ENCODE measurements at places on chromosomes 16 and 17.

- no peak for DNase-seq
These were observed 4.8 kb upstream of the LASP1NB start for GRCh38 chr17:38920374-38921291.

DNA sequence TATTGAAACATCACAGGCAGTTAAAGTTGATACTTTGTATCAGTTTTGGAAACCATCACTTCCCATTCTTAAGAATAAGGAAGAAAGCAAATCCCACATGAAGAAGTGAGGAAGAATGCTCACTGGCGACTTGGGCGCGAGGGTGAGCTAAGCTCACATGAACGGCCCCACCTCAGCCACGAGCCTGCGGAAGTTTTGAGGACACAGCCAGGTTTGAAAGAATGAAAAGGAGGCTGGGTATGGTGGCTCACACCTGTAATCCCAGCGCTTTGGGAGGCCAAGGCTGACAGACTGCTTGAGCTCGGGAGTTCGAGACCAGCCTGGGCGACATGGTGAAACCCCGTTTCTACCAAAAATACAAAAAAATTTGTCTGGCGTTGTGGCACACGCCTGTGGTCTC is 110.3 kb upstream of the CHMP6 start:
- no peak for DNase-seq

DNA sequence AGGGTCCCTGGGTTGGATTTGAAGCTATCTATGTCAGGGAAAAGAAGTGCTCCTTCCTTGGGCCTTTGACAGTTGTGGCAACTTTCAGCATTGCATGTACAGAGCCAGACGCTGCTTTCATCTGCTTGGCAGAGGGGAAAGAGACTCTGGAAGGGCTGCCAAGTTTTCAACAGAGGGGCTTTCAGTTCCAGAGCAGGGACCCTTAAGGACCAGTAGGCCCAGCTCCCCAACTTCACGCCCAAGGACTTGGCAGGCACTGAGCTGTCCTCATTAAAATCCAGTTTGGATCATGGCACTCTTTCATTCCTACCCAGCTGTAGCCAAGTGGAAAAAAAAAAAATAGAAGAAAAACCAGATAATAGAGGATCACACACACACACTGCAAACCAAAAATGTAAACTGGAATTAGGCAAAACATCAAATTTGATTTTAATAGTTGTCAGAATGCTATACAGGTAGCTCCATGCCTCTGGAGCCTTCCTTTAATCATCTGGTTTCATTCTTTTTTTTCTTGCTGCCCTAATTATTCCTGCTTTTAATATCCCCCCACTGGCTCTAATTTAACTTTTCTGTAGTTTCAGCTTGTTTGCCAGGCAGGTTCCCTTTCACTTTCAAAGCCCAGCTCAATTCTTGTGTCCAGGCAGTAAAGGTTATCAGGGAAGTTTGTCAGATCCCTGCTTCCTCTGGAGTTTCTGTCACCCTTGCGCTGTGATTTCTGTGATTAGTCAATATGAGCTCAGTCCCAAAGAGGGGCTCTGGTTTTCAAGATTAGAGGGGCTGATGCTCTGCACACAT is 702.6 kb upstream of the CDH8 start:
- DNase-seq: no peak

GRCh38 chr16:76389126-76389525 is 111.9 kb downstream of the CNTNAP4 start:
- no peak for DNase-seq

DNA sequence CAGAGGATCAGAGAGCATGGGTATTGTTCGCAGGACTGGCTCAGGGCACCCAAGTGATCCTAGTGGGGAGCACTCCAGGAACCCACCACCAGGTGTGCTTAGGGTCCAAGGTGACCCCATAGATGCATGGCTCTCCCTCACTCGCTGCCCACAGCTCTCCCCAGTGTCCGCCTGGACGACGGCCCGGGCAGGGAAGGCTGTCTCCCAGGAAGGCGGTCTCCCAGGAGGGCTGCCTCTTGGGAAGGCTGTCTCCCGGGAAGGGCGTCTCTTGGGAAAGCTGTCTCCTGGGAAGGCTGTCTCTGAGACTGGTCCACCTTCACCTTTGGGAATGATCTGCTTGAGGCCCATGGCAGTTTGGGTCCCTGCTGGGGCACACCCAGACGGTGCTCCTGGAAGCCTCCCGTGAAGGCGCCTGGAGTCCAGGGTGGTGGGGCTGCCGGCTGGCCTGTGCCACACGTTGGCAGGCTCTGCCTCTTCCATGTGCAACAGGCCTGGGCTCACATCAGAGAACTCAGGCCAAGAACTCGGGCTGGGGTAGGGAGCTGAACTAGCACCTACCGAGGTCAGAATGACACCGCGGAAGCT is 5.0 kb downstream of the ECI1 start:
- DNase-seq: no peak

DNA sequence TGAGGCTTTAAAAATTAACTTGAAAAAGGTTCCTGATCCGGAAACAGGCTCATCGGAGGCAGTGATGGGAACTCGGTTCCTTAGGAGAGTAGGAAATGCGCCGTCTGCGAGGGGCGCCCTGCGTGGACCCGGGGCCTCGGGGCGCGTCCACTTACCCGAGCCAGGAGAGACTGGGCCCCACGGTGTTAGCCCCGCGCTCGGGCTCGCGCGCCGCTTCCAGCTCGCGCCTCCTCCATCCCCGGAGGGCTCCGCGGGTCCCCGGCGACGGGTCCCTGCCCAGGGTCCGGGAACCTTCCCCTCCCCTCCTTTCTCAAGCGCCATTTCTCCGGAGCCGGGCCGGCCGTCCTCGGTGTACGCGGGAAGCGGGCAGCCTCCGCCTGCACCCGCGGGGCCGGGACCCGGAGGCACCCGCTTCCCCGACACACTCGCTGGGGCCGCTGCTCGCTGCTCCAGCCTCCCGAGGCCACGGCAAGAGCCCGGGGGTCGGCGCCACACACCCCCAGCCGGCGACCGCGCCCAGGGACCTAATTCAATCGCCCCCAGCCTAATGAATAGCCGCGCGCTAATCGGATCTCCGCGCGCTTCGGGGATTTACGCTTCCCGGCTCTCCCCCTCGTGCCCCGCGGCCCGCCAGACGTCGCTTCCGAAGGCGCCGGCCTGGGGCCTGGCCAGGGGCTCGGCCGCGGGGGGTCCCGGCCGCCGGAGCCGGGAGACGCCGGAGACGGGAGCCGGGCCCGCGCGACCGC is 2.2 kb upstream of the BAHCC1 start:
- DNase-seq: no peak
